CD4-positive, alpha-beta T cell treated with Interleukin-1 beta for 1 hour (primary cell): ENCODE measurements at places on chromosomes 7 and 10.

- no peak for DNase-seq
These were observed 15.1 kb upstream of the SLC16A12 start for GRCh38 chr10:89550509-89550908.

- DNase-seq, result no peak
These were observed 34.2 kb upstream of the LEP start for GRCh38 chr7:128206747-128207500.

DNA sequence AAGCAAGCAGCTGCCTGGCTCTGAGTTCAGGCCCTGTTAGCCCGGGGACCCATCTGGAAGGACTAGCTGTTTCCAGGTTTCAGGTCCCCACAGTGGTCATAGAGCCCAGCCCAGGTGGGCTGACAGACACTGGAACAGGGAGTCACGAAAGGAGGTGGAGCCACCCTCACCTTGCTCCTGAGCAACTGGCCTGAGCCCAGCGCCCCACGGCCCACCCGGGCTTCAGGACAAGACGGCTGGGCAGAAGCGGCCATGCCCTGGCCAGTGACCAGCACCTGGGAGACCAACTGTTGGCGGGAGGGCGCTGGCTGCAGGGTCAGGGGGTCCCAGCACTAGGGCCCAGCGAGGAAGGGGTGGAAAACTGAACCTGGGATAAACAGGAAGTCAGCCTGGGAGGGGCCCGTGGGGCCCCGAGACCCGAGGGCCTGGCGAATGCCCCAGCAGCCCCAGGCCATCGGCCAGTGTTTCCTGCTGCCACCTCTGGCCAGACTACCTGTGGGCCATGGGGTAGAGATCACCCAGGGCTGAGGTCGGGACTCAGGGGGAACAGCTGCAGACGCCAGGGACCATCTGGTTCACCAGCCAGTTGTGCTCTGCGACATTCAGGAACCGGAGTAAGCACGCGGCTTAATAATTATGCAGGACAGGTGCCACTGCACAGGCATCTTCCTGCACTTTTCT lies 282.1 kb upstream of the PPP2R2D start:
- no peak for DNase-seq

DNA sequence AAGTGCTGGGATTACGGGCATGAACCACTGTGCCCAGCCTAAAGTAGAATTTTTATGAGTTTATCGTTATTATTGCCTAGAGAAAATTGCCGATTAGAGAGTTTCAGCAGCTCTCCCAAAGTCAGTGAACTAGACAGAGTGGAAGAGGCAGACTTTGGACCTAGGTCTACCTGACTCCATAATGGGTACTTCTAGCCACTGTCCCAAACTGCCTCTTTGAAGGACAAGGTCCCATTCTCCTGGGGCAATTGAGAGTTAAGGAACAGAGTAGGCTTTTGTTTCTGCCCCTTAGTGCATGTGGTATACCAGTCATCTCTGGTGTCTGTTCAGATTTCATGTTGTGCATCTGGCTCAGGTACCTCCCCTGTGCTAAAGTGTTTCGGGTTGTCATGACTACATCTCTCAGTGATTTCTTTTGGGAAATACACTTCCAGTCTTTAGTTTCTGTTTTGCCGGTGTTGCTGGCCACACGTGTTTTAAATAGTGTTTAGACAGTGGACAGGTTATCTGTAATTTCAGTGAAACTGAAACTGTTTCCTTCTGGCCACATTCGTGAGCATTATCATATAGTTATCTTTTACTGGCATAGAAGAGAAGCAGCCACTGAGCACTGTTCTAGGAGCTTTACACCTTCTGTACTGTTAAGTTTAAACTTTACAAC lies 4.7 kb downstream of the TMEM236 start:
- no peak for DNase-seq

DNA sequence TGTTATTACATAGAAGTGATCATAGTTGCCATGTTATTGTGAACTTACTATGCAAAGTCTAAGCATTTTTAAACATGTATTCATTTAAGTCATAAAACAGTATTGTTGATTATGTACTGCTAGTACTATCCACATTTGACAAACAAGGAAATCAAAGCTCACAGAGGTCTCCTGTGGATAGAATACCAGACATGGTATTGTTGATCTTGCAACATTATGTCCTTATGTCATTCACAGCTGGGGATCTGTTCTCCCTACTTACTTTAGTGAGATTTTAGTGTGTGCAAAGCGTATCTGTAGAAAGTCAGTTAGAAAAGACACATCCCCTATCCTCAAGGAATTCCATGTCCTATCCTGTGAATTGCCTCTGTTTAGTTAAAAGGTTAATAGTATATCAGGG lies 106.1 kb downstream of the SND1 start:
- DNase-seq, result no peak

GRCh38 chr7:50182759-50183158 lies 89.7 kb upstream of the ZPBP start:
- peak; percentile 13 for DNase-seq

- no peak for DNase-seq
These were observed 3.4 kb upstream of the FIS1 start for GRCh38 chr7:101248276-101248675.

GRCh38 chr10:64206409-64206808 lies 685.2 kb downstream of the REEP3 start:
- no peak for DNase-seq

- no peak for DNase-seq
These were observed 121.1 kb downstream of the AOAH start for GRCh38 chr7:36602934-36603887.

DNA sequence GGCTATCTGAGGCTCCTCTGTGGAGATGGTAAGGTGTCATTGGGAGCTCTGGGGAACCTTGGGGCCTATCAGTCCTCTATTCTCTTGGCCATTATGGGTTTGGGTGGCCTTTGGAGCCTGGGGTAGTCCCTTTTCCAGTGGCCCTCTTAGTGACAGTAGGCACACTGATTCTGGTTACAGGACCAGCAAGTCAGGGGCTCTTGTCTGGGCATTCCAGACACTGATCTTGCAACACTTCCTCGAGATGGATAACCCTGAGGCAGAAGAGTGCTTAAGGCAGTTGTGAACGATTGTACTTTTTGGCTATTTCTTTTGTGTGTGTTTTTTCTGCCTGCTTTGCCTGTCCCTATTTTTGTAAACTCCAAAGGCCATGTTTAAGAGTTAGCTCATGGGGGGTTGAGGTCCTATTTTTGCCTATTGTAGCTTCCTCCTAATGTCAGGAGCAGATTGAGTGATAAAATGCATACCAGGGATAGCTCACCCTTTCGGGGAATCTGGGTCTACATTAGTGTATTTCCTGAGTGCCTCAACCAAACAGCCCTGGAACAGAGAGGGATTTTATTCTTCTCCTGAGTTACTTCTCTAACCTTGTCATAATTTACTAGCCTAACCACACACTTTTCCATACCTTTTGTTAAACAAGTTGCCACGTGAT lies 61.2 kb downstream of the PRKAR2B start:
- no peak for DNase-seq

- no peak for DNase-seq
These were observed 201.2 kb upstream of the PRKCQ start for GRCh38 chr10:6781133-6781770.

- DNase-seq, result no peak
These were observed 263.7 kb downstream of the SORCS3 start for GRCh38 chr10:104904753-104905323.

GRCh38 chr10:113038183-113038582 lies 88.1 kb downstream of the TCF7L2 start:
- DNase-seq, result no peak

- no peak for DNase-seq
These were observed 12.4 kb upstream of the OR2A5 start for GRCh38 chr7:144036302-144036885.

DNA sequence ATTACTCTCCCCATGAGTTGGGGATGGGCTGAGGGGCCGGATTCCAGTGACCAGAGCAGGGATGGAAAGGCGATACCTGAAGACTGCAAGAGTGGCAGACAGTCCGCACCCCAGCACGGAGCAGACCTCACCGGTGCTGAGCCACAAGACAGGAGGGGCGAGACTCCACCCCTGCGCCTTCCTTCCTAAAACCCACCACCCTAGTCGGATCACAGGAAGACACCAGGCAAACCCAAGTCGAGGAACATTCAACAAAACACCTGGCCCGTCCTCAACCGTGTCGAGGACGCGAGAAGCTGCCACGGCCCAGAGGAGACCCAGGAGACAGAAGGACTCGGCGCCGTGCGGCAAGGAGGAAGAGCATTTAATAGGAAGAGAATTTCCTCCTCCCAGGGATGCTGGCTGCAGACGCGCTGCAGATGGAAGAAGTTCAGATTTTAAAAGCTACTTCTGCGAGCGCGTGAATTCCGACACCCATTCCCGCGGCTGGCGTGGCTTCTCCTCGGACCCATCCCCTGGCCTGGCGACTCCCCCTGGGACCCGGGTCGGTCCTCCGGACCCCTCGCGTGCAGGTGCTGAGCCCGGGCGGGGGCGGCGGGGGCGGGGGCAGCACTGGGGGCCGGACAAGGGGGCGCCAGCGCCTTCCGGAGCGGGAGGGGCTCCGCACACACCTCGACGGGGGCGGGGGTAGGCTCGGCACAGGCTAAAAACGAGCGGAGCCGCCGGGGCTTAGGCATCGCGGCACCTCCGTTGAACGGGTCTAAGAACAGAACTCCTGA lies 563 bp upstream of the UTF1 start:
- DNase-seq, result no peak

- no peak for DNase-seq
These were observed 52.8 kb downstream of the MMRN2 start for GRCh38 chr10:86904600-86904999.

DNA sequence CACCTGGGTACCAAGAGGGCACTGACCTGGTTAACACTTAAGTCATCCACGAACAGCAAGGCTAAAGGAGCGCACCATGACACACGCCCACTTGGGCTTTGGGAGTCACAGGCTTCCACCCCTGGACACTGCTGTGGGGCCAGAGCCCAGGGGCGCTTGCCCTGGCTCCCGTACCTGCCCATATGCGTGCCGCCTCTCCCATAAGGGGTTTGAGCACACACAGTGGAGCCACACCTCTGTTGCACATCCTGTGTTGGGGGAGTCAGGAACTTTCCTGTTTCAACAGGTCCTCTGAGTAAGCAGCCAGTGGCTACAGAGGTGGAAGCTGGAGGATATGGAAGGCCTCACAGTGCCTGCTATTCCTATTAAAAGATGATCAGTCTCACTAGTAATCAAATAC lies 152.0 kb downstream of the REEP3 start:
- DNase-seq, result no peak
